ENCODE measurements at places on chromosomes 1 and 21. TPM values are rescaled to one million over a fixed set of nuclear protein-coding genes. Genes with fewer than 3 reads are reported as not detected.

The GJA9 gene
- polyA plus RNA-seq, result not detected

The C4BPA gene
- not detected for polyA plus RNA-seq

The IL6R gene
- 6.2 TPM for polyA plus RNA-seq

The SHE gene
- polyA plus RNA-seq, result 7.6 TPM

The FAM151A gene
- polyA plus RNA-seq, result 237 TPM

The ZNF697 gene
- polyA plus RNA-seq, result 4.1 TPM

The ALPL gene
- 133 TPM for polyA plus RNA-seq

The TENT5C gene
- polyA plus RNA-seq, result 6.1 TPM

The RCSD1 gene
- 3.9 TPM for polyA plus RNA-seq

The RGS1 gene
- 5.0 TPM for polyA plus RNA-seq

The S100A9 gene
- 41.9 TPM for polyA plus RNA-seq

The SMG7 gene
- polyA plus RNA-seq, result 15.4 TPM

The OR2L5 gene
- polyA plus RNA-seq, result not detected

The ANGPTL3 gene
- polyA plus RNA-seq, result 19.2 TPM

The LMOD1 gene
- polyA plus RNA-seq, result 9.5 TPM

The NGF gene
- 6.0 TPM for polyA plus RNA-seq

The C8B gene
- not detected for polyA plus RNA-seq

The IFNLR1 gene
- polyA plus RNA-seq, result 1.6 TPM

The LHX8 gene
- polyA plus RNA-seq, result not detected

The DUSP10 gene
- polyA plus RNA-seq, result 1.0 TPM

The ILDR2 gene
- 1.5 TPM for polyA plus RNA-seq

The CSF1 gene
- polyA plus RNA-seq, result 11.1 TPM

The AVPR1B gene
- not detected for polyA plus RNA-seq

The PALMD gene
- polyA plus RNA-seq, result 10.1 TPM

The ARMH1 gene
- polyA plus RNA-seq, result 3.4 TPM

The CCDC17 gene
- polyA plus RNA-seq, result 1.0 TPM

The EPHA8 gene
- not detected for polyA plus RNA-seq

The TEDDM1 gene
- not detected for polyA plus RNA-seq

The ABL2 gene
- polyA plus RNA-seq, result 1.6 TPM

The LIN9 gene
- polyA plus RNA-seq, result 0.73 TPM

The CAMK2N1 gene
- polyA plus RNA-seq, result 120 TPM

The SMPDL3B gene
- 5.9 TPM for polyA plus RNA-seq

The UBXN10 gene
- polyA plus RNA-seq, result 2.3 TPM

The OR2T11 gene
- not detected for polyA plus RNA-seq

The LPAR3 gene
- not detected for polyA plus RNA-seq

The CHI3L1 gene
- polyA plus RNA-seq, result 96.6 TPM

The MAEL gene
- polyA plus RNA-seq, result 2.2 TPM

The MGST3 gene
- polyA plus RNA-seq, result 545 TPM

The STRIP1 gene
- 9.5 TPM for polyA plus RNA-seq

The ATP1A2 gene
- 5.5 TPM for polyA plus RNA-seq

The CRB1 gene
- polyA plus RNA-seq, result 1.2 TPM

The PKNOX1 gene
- 7.9 TPM for polyA plus RNA-seq

The TEKT2 gene
- 2.4 TPM for polyA plus RNA-seq

The CD160 gene
- polyA plus RNA-seq, result not detected

All from kidney (tissue), 22 donors.